ENCODE measurements at places on chromosomes 7 and 10.

DNA sequence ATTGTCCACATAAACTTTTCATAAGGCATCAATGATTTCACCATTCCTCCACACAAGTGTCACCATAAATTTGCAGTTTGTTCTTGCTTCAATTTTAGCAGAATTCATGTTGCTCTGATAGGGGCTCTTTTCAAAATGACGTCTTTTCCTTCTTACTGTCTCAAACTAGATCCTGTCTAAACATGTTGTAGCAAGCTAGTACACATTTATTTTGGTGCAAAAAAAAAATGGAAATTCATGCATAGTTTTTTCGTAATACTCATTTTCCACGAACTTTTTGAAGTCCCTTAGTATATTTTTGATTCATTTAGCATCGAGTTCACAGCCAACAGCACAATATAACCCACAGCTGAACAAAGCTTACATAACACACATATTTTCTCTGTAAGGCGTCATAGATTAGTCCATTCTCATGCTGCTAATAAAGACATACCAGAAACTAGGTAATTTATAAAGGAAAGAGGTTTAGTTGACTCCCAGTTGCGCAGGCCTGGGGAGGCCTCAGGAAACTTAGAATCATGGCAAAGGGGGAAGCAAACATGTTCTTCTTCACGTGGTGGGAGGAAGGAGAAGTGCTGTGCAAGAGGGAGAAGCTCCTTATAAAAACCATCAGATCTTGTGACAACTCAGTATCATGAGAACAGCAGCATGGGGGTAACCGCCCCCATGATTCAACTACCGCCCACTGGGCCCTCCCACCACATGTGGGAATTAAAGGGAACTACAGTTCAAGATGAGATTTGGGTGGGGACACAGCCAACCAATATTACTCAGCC is 301.5 kb downstream of the CCDC3 start:
- no peak for DNase-seq

GRCh38 chr7:80410081-80410480 is 101.8 kb downstream of the GNAT3 start:
- no peak for DNase-seq

- no peak for DNase-seq
Observed at GRCh38 chr10:127417031-127417430, 132.1 kb upstream of the NPS start.

DNA sequence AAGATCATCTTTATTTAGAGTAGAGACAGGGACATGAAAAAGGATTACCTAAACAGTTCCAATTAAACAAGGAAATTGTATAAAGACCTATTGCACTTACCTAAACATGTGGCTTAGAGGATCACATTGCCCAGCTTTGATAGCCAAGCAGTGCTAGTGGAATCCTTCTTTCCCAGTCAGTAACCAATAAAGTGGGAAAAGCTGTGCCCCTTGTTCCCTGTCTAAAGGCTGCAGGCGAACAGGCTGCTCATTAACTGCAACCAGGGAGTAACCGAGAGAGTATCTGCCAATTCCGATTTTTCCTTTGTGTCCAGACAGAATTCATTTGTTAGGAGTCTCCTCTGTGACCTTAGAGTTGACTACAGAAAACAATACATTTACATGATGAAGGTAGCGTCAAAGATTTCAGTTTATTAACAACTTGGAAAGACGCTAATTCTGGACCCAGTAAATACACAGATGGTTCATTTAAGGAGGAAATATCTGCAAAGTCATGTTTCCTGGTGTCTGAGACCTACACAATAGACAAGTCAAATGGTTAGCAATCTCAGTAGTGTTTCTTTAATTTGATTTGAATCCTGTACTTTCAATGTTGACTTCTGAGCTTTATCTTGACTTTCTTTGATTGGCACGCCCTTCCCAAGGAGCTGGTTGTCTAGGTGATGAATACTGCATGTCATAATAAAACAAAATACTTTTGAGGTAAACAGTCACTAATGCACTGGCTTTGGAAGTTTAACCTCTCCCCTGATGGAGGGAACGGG is 57.3 kb upstream of the MET start:
- no peak for DNase-seq

DNA sequence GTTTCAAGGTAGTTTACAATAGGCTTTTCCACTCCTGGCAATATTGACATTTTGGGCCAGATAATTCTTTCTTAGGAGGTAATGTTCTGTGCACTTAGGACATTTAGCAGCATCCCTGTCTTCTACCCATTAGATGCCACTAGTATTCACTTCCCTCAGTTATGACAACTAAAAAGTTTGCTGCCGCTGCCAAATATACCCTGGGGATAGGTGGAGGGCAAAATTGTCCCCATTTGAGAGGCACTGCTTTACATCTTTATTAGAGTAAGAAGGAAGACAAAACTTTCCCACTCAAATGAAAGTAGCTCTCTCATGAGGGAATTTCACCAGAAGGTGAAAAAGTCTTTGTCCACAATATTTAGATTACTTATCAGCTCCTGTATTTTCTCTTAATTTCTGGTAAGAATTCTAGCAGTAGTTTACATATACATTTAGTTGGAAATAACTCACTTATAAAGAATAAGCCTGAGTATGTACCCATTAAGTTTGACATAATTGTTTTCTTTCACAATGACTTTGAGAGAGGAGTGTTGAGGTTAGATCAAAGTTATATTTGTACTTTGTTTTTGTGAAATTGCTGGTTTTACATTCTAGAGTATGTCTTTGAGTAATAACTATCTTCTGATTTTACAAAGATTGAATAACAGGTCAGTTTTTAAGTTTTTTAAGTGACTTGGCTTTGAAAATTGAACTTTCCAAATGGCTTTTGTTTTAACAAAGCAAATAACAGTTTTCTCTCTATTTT is 46.0 kb downstream of the HELLS start:
- DNase-seq, result no peak

- DNase-seq, result no peak
Observed at GRCh38 chr7:42214060-42214679, 22.8 kb downstream of the GLI3 start.

DNA sequence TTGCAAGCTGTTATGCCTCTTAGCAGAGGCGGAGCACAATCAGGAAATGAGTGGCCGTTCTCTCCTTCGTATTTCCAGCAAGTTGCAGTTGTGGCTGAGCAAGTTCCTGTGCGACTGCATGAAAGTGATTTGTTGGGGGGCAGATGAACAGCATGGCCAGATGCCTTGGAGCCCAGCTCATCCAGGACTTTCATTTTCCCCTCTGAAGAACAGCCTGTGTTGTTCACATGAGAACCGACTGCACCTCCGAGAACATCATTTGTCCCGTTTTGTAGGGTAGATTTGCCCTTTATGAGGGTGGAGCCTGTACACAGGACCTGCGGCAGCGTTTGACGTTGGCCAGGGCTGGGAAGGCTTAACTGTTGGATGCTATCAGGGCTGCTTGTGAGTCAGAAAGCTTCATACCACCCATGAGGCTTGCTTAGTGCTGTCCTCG is 4.4 kb downstream of the BAG3 start:
- peak; percentile 15 for DNase-seq

GRCh38 chr10:43781480-43782361 is 133.0 kb upstream of the ZNF32 start:
- no peak for DNase-seq

DNA sequence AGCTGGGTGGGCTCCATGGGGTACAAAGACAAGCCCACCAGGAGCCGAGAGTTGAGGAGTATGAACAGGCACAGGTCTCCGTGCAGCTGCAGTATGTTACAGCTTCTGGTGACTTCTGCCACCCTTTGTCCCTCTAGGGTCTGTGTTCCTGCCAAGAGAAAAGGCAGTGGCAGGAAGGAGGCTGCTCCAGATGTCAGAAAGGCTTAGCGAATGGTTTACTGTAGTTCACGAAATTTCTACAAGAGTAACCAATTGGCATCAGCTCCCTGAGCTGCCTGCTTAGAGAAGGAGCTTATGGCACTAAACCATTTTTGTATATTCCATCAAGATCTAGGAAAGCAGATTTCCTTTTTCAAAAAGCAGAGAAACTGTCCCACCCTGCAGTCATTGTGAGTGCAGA is 48.2 kb upstream of the TMEM72 start:
- no peak for DNase-seq

DNA sequence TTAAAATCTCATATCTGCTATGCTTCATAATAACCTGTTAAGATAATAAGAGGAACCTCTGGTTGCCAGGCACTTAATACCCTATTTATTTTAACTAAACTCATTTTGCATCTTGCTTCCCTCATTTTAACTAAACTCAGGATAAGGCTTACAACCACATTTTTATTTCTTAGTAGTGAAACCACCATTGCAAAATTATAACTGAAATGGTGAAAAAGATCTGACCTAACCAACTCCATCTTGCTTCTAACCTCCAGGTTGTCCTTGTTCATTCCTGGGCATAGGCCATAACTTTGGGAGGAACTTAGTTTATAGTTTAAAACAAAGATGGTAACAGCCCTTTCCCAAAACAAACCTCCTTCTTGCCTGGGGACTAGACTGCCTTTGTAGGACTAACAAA is 6.0 kb downstream of the FAM3C start:
- DNase-seq, result no peak

GRCh38 chr10:125226823-125227222 is 66.5 kb upstream of the CTBP2 start:
- no peak for DNase-seq

GRCh38 chr7:18421297-18422002 is 74.1 kb upstream of the HDAC9 start:
- DNase-seq, result no peak

GRCh38 chr7:77309714-77310220 is 106.4 kb downstream of the GSAP start:
- no peak for DNase-seq

DNA sequence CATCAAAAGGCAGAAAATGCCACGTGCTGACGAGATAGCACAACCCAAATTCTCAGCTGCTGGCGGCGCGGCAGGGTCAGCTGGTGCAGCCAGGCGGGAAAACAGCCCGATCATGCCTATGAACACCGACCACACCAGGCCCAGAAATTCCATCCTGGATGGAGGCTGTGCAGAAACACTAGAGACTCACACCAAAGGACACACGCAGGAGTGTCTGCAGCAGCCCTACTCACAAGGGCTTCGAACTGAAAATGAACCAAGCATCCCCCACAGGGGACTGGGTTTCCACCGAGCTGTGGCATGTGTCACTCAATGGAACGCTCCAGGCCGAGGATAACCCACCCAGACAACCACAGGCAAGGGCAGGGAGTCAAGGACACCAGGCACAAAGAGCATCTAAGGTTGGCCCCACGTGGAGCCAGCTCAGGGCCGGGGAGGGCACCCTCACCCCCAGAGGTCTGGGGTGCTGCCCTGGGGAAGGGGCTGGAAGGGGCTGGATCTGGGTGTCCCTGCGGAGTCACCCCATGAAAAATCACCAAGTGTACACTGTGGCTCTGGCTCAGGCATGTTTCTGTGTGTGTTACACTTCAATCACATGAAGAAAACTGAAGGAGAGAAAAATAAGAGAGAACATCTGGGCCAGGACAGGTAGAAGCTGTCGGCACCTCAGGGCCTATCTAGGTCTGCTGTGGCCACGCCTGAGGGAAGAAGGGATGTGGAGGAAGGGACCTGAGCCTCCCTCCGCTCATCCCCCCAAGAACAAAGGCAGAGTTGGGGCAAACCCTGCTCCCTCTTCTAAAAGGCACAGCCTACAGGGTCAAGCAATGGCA is 33.0 kb downstream of the RASGEF1A start:
- DNase-seq, result no peak

DNA sequence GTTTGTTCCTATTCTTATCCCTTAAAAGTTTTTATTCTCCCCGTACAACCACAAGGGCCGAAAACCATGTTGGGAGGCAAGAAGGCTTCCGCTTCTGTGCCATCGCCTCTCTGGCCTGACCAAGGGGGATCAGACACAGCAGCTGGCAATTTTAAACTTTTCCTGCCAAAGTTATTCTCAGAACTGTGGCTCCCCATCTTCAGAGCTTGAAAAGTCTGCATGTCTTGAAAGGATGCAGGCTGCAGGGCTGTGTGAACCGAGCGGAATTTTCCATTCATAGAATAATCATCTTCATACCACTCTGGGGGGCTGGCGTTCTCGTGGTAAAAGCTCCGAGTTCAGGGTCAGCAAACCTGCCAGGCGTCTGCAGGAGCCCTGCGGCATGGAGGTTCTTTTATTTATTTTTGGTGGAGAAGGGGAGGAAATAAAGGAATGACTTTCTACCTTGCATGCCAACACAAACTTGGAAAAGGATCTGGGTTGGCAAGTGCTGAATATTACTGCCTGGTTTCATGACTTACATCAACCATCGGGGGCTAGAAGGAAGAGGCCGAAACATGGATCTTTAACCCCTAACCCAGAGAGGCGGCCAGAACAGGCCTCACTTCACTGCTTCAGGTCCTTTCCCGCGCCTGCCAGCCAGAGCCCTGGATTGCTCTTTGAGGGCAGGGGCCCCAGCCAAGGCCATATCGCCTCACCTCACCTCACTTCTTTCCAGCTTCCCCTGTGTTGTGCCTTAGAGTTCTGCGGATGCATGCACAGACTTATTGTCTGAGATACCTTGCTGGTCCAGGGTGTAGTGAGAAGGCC is 3.0 kb upstream of the NANOS1 start:
- no peak for DNase-seq

DNA sequence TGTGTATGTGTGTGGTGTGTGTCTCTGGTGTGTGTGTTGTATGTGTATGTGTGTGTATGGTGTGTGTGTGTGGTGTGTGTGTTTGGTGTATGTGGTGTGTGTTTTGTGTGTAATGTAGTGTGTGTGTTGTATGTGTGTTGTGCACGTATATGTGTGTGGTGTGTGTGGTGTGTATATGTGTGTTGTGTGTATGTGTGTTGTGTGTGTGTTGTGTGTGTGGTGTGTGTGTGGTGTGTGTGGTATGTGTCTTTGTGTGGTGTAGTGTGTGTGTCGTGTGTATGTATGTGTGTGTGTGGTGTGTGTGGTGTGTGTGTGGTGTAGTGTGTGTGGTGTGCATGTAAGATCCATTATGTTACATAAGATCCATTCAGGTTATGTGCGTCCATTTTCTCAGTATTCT is 21.9 kb upstream of the VIPR2 start:
- no peak for DNase-seq

DNA sequence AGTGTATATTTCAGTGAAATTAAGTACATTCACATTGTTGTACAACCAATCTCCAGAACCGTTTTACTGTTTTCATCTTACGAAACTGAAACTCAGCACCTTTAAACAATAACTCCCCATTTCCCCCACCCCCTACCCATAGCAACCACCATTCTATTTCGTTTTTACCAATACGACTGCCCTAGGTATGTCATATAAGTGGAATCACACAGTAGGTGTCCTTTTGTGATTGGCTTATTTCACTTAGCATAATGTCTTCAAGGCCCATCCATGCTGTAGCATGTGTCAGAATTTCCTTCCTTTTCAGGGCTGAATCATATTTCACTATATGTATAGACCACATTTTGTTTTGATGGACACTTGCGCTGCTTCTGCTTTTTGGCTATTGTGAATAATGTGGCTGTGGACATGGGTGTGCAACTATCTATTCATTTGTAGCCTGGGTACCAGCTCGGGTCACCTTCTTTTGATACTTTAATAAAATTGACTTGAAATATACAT is 34.3 kb upstream of the DLG5 start:
- DNase-seq, result no peak

DNA sequence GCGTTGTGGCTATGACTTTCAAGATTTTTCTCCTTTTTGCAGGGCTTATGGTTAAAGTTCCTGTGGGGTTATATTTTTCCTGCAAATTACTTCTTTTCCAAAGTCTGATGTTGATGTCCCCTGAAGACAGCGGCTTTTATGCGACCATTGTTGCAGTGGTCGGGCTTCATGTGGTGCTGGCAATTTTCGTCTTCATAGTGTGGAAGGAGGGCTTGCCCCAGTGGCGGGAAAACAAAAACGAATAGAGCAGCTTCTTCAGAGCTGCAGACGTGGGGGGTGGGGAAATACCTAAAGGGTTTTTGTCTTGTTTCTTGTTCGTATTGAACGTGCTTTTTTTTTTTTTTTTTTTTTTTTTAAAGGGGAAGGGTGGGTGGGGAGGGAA is 53.8 kb downstream of the MCMBP start:
- no peak for DNase-seq

Data from spinal cord (tissue), 10 donors.